Kasumi-1 (cell line): ENCODE measurements at places on chromosomes 6 and 20.
A peak's percentile ranks its signal among the peaks of the same experiment; 100 is the strongest.

DNA sequence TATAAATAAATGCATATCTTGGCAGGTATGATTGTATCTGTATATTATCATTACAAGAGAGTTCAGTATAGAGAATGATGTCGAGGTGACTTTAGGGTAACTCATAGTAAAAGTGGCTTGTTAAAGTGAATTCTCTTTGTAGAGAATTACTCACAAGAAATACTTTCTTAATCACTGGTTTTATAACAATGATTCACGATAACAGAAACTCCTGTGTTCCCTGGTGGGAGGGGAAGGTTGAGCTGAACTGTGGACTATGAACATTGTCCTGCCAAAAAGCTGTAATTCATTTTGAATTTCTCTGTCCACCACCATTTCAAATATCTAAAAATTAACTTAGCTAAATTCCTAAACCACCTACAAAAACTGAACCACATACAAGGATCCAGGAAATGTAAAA, 7.7 kb downstream of the TPMT start:
- DNase-seq, result no peak

GRCh38 chr6:142927904-142928303, 17.1 kb downstream of the HIVEP2 start:
- no peak for DNase-seq

GRCh38 chr6:2157441-2158127, 87.8 kb downstream of the GMDS start:
- no peak for DNase-seq

GRCh38 chr6:56652994-56653393, 10.3 kb upstream of the DST start:
- no peak for DNase-seq

- DNase-seq, result no peak
Measured at GRCh38 chr6:8837343-8837742, 402.0 kb upstream of the SLC35B3 start.

DNA sequence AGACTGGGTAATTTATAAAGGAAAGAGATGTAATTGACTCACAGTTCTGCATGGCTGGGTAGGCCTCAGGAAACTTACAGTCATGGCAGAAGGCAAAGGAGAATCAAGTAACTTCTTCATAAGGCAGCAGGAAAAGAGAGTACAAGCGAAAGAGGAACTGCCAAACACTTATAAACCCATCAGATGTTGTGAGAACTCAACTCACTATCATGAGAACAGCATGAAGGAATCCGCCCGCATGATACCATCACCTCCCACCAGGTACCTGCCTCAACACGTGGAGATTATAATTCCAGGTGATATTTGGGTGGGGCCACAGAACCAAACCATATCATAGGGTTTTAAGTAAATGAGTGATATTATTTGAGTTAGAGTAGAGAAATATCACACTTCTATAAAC, 189.3 kb downstream of the TSHZ2 start:
- DNase-seq, result no peak

DNA sequence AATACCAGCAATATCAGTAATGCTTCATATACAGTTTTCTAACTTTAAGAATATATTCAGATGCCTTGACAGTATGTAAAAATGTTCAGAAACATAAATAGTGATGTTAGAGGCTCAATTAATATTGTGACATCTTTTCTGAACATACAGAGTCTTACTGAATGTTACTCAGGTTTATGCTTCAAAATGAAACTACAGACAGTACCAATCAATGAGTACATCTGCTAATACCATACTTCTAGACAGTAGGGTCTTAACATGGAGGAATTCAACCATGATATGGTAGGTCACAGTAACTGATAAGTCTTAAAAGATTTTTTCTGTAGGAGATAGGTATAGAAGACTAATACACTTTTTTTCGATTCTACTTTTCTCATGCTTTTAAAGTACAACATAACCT, 8.3 kb downstream of the GCLC start:
- DNase-seq, result no peak

DNA sequence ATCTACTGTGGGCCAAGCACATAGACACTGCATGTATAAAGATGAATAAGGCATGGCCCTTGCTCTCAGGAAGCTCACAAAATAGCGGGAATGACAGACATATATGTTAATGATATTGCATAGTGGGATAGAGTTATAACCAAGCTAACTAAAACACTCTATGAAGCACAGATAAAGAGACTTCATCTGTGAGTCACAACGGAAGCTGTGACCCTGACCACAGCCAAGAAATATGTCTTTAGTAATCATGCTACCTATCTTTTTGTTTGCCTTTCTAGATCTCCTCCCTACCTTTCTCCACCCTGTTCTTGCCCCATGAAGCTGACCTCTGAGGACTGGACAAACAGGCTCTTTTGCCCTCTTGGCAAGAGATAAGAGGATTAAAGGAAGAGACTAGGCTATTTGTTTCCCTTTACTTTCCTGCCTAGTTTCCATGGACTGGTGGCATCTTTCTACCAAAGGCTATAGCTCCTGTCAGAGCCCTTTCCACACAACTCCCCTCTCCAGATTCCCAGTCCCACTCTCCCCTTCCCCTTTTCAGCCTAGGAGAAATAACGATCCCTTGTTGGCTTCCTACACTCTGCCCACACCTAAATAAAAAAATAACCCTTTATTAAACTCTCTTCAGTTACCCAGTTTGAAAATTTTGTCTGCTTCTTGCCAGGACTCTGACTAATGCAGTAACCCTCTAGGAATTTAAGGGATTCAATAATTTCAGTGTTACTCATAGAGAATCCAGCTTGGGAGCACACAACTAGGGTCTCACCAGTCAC, 504.9 kb upstream of the MARCKS start:
- no peak for DNase-seq

GRCh38 chr6:8375916-8376315, 59.4 kb downstream of the SLC35B3 start:
- DNase-seq, result no peak

DNA sequence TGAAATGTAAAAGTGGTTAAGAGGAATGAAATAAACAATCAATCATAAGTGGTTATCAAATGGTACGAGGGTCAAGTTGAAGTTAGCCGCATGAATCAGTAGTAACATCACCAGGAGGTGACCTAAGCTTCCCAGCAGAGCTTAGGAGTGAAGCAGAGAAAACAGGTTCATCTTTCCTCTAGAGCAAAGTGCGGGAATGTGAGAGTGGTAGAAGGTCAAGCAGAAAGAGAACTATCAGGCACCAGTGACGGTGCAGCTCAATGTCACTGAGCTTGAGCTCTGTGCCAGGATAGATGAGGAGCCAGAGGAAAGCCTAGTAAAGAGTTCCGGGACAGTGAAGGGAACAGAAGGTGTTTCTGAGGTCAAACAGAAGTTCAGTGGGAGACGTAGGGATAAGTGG, 20.8 kb upstream of the TNFAIP3 start:
- DNase-seq, result no peak

DNA sequence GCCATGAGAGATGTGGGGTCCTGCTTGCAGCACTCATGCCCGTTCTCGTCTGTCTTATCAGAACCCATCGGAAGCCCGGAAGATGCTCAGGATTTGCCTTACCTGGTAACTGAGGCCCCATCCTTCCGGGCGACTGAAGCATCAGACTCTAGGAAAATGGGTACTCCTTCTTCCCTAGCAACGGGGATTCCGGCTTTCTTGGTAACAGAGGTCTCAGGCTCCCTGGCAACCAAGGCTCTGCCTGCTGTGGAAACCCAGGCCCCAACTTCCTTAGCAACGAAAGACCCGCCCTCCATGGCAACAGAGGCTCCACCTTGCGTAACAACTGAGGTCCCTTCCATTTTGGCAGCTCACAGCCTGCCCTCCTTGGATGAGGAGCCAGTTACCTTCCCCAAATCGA, 8.3 kb downstream of the PI16 start:
- DNase-seq, result peak; percentile 96

DNA sequence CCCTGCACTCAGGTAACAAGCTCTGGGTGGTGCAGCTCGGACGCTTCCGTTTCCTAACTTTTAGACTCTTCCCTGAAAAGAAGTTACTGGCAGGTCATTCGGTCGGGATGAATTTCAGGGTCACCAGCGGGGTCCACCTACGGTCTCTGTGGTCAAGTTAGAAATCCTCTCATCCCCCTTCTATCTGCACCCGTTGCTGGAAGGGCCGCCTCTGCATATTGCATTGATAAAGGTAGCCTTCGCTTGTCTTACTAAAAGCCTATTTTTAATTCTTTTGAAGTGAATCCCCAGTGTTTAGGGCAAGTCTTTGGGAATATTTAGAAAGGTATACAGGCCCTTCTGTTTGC, 47.3 kb downstream of the LRRN4 start:
- DNase-seq, result no peak

DNA sequence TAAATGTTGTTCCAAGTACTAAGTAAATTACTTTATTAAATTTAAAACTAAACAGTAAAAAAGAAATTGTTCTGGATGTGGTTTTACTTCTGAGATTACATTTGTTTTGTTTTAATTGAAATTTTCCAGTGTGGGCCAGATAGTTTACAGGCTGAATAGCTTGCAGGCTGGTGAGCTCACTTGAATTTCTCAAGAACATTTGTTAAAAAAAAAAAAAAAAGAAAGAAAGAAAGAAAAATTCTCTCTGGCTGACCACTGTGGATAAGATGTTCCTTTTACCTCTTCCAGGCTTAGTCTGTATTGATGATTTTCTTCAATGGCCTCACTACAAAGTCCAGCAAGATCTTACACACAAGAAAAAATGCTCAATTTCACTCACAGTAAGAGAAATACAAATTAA, 85.4 kb downstream of the PLCG1 start:
- no peak for DNase-seq

DNA sequence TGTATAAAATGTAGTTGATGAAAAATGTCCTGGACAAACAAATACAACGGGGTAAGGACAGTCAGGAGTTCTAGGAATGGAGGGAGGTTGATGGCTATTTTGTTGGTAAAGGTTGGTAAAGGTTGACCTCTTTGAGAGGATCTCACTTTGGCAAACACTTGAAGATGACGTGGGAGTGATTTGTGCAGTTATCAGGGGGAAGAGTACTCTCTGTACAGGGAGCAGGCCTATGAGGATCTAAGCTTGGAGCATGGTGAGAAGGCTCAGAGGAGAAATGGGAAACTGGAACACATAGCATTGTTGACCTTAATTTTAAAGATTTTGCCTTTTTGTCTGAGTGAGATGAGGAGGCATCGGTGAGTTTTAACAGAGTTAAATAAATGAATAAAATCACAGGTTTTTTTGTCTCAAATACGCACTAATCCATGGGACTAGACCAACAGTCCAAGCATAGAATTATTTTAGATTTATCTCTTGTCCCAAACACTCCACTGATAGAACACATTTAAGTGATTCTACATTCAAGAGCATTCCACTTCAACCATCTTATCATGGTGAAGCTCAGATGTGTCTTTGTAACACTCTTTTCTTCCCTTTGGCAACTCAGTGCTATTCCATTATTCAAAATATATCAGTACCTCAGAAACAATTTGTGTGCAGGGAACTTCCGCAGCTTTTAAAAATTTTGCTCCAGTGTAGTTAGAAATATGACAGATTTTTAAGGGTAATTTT, 5.7 kb downstream of the LAMA2 start:
- DNase-seq, result no peak

DNA sequence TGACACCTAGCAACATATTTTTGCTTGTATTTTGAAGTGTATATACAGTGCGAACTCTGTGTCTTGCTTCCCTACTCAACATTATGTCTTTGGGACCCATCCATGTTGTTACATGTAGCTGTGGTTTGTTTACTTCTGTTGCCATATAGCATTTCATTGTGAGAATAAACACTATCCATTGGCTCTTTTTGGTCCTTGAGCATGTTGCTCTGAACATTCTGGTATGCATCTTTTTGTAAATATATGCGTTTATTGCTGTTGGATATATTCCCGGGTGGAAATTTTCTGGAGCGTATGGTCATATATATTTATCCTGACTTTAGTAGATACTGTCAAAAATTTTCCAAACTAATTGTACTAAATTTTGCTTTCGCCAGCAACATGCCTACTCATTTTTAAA, 222.5 kb upstream of the SPTLC3 start:
- DNase-seq, result no peak

DNA sequence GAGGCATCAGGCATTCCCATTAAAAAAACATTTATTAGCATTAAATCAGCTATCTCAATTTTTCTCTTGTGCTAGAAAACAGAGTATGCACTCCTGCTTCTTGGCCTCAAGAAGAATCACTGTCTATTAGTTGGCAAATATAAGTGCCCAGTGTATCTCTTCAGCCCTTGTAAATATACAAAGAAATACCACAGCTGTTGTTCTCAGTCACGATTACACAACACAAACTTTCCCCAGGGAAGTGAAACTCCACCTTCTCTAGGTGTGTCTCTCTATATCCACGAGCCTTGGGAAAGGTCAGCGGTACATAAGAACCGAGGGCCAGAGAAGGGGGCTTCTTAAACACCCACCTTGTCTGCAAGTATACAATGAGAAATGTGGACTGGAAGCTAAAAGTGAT, 194.7 kb downstream of the PKHD1 start:
- DNase-seq, result no peak

DNA sequence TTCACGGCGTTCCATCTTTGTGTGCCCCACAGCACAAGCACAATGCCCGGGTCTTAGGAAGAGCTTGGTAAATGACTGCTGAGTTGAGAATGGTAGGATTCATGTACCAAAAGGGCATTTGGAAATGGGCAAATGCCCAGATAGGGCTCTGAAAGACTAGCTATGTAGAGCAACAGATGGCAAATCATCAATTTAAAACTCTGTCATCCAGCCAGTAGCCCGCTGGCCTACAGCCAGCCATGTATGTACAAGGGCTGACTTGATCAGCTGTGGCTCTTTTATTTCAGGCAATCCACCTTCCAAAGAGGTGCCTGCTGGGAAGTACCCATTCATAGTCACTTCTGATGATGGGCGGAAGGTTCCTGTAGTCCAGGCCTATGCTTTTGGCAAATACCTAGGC, 35.1 kb downstream of the NT5E start:
- no peak for DNase-seq
